ENCODE measurements at places on chromosomes 6 and 20.

DNA sequence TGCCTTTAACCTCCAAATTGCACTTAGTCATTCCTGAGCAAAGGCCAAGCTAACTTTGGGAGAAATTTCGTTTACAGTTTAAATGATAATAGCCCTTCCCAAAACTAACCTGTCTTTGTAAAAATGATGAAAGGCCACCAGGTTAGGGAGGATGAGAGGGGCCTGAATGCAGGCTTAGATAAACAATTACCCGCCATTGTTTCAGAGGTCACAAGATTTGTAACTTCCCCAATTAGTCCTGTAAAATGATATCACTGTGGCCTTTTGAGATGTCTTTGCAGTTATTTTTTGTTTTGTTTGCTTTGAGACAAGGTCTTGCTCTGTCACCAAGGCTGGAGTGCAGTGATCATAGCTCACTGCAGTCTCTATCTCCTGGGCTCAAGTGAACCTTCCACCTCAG, 26.3 kb downstream of the GNL1 start:
- DNase-seq, result peak; percentile 28

DNA sequence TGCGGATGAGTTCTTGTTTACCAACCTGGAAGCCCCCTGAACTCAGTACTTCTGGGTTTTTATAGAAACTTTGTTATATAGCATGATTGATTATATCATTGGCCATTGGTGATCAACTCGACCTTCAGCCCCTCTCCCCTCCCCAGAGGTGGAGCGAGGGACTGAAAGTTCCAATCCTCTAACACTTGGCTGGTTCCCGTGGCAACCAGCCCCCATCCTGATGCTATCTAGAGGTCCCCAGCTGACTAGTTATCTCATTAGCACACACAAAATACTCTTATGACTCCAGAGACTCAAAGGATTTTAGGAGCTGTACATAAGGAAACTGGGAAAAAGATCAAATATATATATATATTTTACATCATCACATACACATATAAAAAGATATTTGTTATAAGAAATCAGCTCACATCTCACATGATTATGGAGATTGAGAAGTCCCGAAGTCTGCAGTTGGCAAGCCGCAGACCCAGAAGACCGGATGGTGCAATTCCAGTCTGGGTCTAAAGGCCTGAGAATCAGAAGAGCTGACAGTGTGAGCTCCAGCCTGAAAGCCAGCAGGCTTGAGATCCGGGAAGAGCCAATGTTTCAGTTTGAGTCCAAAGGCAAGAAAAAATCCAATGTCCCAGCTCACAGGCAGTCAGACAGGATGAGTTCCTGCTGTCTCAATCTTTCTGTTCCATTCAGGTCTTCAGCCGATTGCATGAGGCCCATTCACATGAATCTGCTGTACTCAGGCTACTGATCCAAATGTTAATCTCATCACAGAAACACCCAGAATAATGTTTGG, 179.3 kb upstream of the DTNBP1 start:
- DNase-seq, result no peak

DNA sequence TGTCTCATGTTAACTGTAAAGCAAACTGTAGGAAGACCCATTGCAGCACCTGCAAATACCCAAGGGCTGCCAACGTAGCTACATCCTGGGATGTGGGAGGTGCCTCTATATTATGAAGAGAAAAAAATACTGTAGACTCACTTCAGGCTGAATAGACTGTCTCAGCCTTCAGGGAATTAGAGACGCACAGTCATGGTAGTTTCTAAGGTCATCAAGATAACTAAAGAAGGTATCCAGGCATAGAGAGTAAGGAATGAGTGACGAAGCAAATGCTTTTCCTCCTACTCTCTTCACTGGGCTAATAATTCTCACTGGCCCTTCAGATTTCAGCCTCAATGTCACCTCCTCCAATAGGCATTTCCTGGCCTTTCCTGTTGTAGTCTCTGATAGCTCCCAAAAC, 121.6 kb upstream of the ECI2 start:
- no peak for DNase-seq

- no peak for DNase-seq
Observed at GRCh38 chr6:87905101-87905641, 142.5 kb upstream of the SPACA1 start.

- DNase-seq, result no peak
Observed at GRCh38 chr20:62205618-62206387, 14.3 kb downstream of the HRH3 start.

DNA sequence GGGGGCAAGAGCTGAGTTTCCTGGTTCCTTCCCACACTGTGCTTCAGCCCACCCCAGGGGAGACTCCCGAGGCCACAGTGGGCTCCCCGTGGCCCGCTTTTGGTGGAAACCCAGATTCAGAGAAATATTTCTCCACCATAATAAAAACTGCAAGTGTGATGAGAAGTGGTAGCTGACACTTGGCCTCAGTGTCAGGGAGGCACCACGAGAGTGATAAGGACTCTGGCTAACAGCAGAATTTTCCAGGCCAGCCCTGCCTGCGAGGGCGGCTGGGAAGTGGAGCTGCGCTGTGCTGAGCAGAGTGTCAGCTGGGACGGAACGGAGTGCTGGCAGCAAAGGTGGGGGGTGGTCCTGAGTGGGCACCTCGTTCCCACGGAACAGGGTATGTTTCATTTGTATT, 22.5 kb downstream of the SPATA2 start:
- no peak for DNase-seq

- no peak for DNase-seq
Observed at GRCh38 chr20:33688938-33689424, 2.8 kb upstream of the E2F1 start.

DNA sequence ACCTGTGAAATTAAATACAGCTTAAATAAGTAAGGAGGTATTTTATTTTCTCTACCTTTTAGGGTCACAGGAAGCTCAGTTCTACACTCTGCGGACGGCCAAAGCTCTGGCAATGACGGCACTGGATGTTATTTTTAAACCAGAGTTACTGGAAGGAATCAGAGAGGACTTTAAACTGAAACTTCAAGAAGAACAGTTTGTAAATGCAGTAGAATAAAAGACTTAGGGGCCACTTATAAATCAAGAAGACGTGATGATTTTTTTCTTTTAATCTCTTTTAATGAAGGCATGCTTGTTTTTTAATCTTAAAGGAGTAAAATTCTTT, 16.2 kb downstream of the PM20D2 start:
- DNase-seq, result no peak

GRCh38 chr20:17503301-17504065, 27.7 kb downstream of the BFSP1 start:
- no peak for DNase-seq

GRCh38 chr6:42045538-42046460, 4.5 kb upstream of the TAF8 start:
- peak; percentile 82 for DNase-seq

- no peak for DNase-seq
Observed at GRCh38 chr20:38336726-38337125, 9.6 kb upstream of the LBP start.

DNA sequence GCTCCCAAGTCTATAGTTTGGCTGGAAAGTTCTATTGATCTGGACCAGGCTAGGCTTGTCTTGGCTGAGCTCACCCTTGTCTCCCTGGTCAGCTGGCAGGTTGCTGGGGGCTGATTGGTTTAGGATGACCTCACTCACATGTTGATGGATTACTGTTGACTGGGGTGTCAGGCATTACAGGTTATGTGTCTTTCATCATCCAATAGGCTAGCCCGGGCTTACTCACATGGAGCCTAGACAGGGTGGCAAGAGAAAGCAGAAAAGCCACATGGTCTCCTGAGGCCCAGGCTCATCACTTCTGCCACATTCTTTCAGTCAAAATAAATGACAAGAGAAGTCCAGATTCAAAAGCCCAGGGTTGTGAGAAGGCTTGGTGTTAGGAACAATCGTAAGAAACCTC, 103.5 kb downstream of the BFSP1 start:
- DNase-seq, result no peak

- DNase-seq, result no peak
Observed at GRCh38 chr20:61888101-61888865, 177.4 kb downstream of the TAF4 start.

DNA sequence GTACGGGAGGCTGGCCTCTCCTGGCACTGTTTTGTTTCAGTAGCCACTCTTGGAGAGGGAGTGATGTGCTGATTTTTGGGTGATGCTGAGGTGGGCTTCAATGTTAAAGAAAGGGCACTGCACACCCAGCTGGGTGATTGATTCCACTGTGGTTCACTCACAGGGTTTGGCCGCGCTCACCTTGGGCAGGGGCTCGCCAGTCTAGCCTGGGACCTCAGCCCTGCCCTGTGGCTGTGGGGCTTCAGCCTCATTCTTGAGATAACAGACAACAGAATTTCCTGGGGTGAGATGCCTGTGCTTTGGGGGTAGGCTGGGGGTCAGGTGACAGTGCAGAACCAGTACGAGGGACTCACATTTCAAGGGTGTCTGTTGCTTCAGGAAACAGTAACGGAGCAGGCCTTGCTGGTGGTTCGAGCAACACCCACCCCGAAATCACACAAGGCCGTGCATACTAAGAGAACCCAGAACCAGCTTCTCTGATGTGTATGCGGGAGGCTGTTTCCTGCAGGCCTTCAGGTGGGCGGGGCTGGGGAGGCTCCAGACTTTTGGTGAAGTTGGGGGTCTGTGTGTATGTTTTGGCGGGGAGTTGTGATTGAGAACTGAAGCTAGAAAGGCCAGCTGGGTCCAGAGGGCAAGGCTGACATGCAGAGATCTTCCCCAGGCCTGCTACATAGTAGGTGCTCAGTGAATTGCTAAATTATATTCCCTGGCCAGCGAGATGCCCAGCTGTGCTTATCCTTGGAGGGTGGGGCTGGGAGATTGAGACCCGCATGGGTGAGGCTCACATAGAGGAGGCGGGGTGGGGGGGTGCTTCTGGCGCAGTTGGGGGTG, 154.2 kb upstream of the RNF24 start:
- no peak for DNase-seq

DNA sequence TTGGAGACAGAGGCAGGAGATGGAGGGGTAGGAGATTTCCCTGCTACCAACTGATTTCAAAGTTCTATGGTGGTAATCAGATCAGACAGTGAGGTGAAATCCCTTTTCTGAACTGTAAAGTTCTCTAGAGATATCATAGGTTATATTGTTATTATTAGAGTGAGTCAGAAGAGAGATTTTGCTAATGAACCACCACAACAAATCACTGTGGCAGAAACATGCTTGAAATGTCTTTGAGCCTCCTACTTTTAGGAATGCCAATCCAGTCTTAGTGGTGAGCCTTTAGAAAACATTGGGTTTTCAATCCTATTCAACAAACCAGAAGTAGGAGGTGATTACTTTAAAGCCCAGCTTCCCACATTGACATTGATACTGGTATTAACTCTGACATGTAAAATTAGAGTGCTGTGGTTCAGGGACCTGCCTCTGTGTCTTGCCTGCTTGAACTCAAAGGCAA, 136.7 kb upstream of the CNR1 start:
- DNase-seq, result no peak

DNA sequence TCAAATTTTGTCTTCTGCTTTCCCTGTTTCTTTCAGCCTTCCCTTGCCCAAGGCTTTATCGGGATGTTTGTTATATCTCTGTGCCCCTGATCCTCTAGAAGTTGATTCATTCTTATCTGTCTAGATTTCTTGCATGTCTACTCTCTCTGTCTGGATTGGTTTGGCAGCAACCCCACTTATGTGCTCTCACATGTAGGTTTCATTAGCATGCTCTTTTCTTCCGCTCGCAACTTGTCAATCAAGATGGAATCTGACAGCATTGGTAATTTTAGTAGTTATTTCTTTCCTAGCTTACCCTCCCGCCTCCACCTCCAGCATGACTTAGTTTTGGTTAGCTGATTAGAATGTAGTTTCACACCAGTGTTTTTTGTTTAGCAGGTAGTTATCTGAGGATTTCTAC, 39.3 kb downstream of the LRRC1 start:
- no peak for DNase-seq

DNA sequence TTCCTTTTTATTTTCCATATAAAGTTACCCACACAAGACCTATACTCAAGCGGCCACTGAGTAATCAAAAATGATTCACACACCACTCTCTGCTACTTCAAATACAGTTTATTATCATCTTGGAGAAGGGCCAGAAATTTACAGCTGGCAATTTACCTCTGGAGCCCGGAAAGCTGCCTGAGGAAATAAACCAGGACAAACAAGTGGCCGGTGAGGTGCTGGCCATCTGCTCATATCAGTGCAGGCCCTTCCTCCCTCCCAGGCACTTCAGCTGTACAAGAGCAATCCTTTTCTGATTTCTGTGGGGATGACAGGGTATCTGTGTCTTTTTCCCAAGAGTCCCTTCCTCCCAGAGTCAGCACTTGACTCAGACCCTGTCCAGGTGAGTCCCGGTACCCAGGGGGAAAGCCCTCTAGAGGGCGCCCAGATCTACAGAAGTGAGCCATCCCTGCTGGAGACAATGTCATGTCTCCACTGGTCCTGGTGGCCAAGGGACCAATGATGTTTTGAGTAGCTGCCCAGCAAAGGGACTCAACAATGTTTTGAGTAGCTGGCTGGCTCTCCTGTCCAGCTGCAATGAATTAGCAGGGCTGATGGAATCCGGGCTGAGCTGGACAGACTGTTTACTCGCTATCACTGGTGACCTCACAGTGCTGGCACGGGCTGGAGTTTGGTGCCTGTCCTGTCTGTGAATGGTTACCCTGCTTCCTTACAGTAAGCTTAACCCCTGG, 23.6 kb downstream of the LRP11 start:
- no peak for DNase-seq

DNA sequence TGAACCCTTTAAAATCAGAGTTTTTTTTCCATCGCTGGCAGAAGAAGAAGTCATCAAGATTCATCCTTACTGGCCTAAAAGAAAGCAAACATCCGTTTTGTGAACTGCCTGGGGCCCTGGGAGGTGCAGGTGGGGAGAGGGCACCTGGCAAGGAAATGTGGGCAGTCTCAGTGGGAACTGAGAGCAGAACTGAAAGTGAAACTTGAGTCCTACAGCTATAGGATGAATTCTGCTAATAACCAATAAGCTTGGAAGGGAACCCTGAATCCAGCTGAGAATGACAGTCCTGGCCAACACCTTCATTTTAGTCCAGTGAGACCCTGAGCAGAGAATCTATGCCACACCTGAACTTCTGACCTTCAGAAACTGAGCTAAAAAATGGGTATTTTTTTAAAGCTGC, 130.1 kb upstream of the ASCC3 start:
- no peak for DNase-seq

DNA sequence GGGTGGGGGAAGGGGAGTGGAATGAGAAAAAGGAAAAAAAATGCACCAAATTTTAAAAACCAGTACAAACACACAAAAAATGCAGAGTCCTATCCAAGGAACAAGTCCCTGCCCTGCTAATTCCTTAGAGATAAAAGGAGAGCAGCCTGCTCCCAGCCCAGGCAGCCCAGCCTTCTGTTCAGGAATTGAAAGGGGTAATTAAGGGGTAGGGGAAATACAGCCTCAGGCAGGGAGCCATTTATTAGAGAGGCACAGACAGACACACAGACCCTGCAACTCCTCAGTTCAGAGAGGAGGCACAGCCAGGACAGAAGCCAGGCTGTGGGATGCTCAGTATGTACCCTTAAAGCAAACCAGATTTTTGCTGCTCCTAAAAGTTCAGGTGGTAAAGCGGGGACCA, 137.2 kb downstream of the EYA2 start:
- no peak for DNase-seq

DNA sequence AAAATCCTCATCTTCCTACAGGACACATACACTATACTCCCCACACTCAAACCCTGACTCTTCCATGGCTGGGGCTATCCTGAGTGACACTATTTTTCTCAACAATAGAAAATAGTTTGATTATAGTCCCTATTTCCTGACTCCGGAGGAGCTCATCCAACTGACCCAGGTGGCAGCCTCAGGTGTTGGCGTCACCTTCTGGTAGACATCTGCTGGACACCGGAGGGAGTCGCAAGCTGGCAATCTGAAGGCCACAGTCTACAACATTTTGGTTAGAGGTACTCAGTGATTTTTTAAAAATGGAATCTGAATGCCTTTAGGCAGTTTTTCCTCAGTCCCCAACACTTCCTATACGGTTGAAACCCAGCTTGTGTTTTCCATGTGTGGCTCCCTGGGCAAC, 32.2 kb upstream of the OCSTAMP start:
- no peak for DNase-seq

All from GF-D8 (cell line).